ENCODE measurements at places on chromosomes 1 and 21. TPM values are rescaled to one million over a fixed set of nuclear protein-coding genes. Genes with fewer than 3 reads are reported as not detected.

The FAM177B gene
- total RNA-seq, result not detected

The TTC22 gene
- not detected for total RNA-seq

The SUSD4 gene
- total RNA-seq, result 0.60 TPM

The CLDN17 gene
- total RNA-seq, result not detected

The CNR2 gene
- not detected for total RNA-seq

The CD1D gene
- not detected for total RNA-seq

The AMIGO1 gene
- 1.1 TPM for total RNA-seq

The NECTIN4 gene
- 1.9 TPM for total RNA-seq

The SPATA46 gene
- total RNA-seq, result not detected

The OVAAL gene
- 0.12 TPM for total RNA-seq

The CFAP74 gene
- 0.08 TPM for total RNA-seq

The NOL9 gene
- total RNA-seq, result 4.5 TPM

The FCGR3A gene
- not detected for total RNA-seq

The HFM1 gene
- not detected for total RNA-seq

The BRDT gene
- total RNA-seq, result not detected

The RGS1 gene
- total RNA-seq, result not detected

The PLA2G2C gene
- not detected for total RNA-seq

The KCNN3 gene
- 0.02 TPM for total RNA-seq

The FAM151A gene
- total RNA-seq, result 0.05 TPM

The AIM2 gene
- total RNA-seq, result not detected

The SLAMF6 gene
- total RNA-seq, result not detected

The ST6GALNAC5 gene
- total RNA-seq, result not detected

The RGS13 gene
- total RNA-seq, result not detected

The IRF6 gene
- total RNA-seq, result 0.12 TPM

The RHCE gene
- 0.11 TPM for total RNA-seq

The SPRR4 gene
- not detected for total RNA-seq

The LCE1A gene
- not detected for total RNA-seq

The CTXND2 gene
- total RNA-seq, result not detected

The CAPN8 gene
- 0.68 TPM for total RNA-seq

The HMCN1 gene
- 0.02 TPM for total RNA-seq

The PIGK gene
- total RNA-seq, result 20.0 TPM

The SMPDL3B gene
- total RNA-seq, result 1.1 TPM

The ZBTB21 gene
- total RNA-seq, result 6.3 TPM

The CD1E gene
- not detected for total RNA-seq

The TMPRSS3 gene
- 0.14 TPM for total RNA-seq

The C8B gene
- total RNA-seq, result not detected

The HSD3B2 gene
- total RNA-seq, result not detected

The GNG4 gene
- total RNA-seq, result 15.4 TPM

The SERBP1 gene
- 198 TPM for total RNA-seq

The LIX1L gene
- 11.1 TPM for total RNA-seq

The STUM gene
- not detected for total RNA-seq

The FMN2 gene
- total RNA-seq, result 5.0 TPM

The PDC gene
- not detected for total RNA-seq

The SKI gene
- 23.6 TPM for total RNA-seq

The TPTE gene
- total RNA-seq, result not detected

The GON4L gene
- total RNA-seq, result 14.6 TPM

The C4BPA gene
- 0.60 TPM for total RNA-seq

The LCE3A gene
- not detected for total RNA-seq

The RIMKLA gene
- total RNA-seq, result 0.84 TPM

The SLC35F3 gene
- 5.8 TPM for total RNA-seq

The COL24A1 gene
- 0.03 TPM for total RNA-seq

The RCSD1 gene
- 0.05 TPM for total RNA-seq

The OR2L13 gene
- total RNA-seq, result not detected

Data from A549 treated with CORT108297 at 1 μM for 4 hours (cell line).